ENCODE measurements at places on chromosomes 11 and 22. TPM values are rescaled to one million over a fixed set of nuclear protein-coding genes. Genes with fewer than 3 reads are reported as not detected.

TSGA10IP gene
- total RNA-seq: not detected

UEVLD gene
- total RNA-seq: 54.4 TPM

SC5D gene
- total RNA-seq: 25.8 TPM

SUSD2 gene
- 7.9 TPM for total RNA-seq

SYVN1 gene
- 31.7 TPM for total RNA-seq

GGT1 gene
- total RNA-seq: 8.5 TPM

SMC1B gene
- total RNA-seq: not detected

MCHR1 gene
- total RNA-seq: not detected

TBCEL gene
- 16.0 TPM for total RNA-seq

Measured in breast epithelium (tissue), 4 donors.